ENCODE measurements at places on chromosomes 2 and 18. TPM values are rescaled to one million over a fixed set of nuclear protein-coding genes. Genes with fewer than 3 reads are reported as not detected.

DNA sequence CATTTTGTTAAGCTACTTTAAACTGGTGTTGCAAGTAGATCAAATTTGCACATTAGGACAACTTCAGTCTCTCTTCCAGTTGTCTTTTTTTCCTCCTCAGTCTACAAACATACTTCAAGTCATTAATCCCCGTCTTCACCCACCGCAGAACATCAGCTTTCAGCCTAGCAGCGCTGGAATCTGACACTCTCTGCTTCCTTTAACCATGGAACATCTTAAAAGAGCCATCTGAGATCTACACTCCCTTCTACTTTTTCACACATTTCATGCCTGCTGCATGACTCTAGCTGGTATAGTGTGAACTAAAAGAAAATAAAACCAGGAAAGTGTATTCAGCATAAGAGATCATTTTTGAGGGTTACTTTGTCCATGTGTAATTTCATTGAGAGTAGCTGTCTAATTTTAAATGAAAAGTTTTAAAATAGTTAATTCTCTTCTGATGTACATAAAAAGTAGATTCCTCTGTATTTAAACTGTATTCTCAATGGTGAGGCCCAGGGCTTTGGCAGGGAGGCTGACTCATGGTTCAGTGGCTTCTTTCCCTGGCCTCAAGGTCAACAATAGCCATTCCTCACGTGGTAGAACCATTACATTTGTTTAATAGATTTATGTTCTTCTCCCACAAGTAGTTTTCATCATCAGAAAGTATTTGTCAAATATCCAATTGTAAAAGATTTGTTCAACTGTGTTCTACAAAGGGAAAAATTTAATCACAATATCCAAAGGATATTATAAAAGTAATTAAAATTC lies 16.5 kb downstream of the SGPP2 start:
- no peak for DNase-seq

Gene KCNJ13
- total RNA-seq: 0.35 TPM

DNA sequence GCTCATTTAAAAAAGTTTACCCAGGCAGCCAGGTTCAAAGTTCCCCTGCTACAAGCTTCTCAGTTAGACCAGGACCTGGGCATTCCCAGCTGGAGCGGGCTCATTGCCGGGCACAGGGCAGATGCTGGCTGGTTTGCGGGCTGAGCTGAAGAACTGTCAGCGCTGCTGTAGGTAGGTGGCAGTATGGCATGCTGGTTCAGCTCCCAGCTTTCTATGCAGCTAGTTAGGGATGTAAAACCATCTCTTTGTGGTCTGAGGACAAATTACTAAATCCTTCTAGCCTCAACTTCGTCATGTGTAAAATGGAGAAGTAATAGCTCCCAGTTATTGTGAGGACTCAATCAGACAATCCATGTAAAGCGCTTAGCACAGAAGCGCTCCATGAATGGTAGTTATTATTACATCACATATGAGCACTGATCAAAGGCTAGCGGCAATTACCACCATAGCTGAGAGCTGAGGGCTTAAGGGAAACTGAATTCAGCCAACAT lies 2.4 kb upstream of the LDLRAD4 start:
- peak; percentile 50 for DNase-seq

Gene SCYGR1
- not detected for total RNA-seq

Gene TLX2
- 0.18 TPM for total RNA-seq

DNA sequence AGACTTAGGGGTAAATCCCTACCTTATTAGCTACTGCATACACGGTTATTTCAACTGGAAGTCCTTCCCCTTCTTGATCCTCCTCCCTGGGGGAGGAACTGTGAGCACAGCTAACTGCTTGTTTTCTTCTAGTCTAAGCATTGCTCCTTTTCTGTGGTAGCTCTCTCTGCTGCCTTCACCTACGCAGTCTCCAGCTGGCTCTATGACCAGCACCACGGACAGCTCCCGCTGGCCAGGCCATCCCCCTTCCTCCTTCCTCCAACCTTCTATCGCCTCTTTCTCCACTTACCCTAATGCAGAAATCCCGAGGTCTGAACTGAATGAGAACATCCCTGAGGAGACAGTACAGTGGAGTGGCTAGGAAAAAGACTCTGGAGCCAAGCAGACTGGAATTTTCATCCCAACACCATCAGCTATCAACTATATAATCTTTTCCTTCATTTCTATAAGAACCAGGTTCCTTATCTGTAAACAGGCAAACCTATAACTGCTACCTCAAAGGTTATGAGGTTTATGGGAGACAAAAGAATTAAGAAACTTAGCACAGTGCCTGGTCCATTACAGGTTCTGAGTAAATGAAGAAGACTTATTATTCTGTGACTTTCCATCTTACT lies 4.7 kb upstream of the CFAP65 start:
- DNase-seq: peak; percentile 83

- DNase-seq: no peak
Observed at GRCh38 chr2:39008665-39009064, 112.2 kb downstream of the SOS1 start.

- peak; percentile 25 for DNase-seq
Observed at GRCh38 chr2:239192456-239192855, 208.4 kb downstream of the HDAC4 start.

Gene USP37
- total RNA-seq: 19.4 TPM

DNA sequence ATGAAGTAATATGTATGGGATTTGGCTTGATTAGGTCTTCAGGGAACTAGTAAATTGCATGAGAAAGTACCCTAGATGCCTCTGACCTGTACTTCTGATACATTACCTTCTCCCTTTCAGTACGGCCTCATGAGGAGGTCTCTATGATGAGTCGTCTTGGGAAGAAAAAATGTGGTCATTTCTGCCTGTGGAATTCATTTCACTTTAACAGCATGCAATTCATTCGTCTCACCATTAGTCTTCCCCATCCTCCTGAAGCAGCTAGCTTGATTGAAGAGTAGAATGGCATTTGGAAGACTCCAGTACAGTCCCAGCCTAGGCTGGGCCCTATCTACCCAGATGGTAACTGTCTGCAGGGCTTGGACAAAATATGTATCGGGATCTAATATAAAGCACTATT lies 52.2 kb downstream of the TMX3 start:
- no peak for DNase-seq

Gene CXCR4
- total RNA-seq: 1.5 TPM

Gene HOXD12
- 0.27 TPM for total RNA-seq

DNA sequence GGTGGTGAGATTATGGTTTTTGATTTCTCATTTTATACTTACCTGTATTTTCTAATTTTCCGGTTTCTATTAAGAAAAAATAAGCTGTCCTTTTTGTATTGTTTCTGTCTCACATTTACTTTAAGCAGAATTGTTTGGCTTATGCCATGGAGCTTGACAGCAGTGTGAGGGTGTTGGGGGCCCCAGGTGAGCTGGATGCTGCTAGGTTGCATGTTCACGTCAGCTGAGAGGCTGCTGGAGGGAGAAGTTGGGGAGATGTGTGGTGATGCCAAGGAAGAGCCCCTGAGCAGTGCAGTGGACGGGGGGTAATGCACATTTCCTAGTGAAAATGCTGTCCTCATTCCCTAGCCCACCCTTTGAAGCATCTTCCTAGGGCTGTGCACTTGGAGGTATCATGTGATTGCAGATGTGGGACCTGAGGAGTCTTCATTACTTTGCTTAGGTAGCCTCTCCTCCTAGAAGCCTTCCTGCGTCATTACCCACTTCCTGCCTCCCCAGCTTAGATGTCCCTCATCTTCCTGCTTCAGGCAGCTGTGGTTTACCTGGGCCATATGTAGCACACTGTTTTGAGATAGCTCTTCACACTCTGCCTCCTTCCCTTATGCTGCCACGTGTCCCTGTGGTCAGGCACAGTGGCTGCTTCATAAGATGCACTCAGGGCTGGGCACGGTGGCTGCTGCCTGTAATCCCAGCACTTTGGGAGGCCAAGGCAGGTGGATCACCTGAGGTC lies 16.2 kb downstream of the ATG16L1 start:
- no peak for DNase-seq

GRCh38 chr2:109407276-109408042 lies 206.3 kb downstream of the SEPTIN10 start:
- no peak for DNase-seq

Gene ST8SIA5
- 0.75 TPM for total RNA-seq

Gene SPDYA
- 1.7 TPM for total RNA-seq

DNA sequence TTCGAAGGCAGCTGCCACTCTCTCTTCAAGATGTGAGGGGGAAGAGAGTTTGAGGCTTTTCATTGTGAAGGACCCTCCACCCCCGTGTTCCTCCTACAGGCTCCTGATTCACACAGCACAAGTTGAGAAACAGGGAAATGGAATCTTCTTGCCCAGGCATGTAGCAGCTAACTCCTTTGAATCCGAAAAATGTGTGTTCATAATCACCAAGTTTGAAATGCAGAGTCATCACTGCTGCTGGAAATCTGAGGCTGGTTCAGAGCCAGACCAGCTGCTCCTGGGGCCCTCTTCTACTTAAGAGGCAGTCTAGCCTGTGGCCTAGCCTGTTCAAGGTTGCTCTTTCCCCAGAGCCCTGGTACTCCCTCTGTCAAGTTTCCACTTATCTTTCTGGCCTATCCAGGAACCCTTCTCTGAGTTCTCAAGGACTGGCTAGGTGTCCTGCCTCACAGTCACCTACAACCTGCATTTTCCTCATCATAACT lies 166.4 kb downstream of the TMEM247 start:
- no peak for DNase-seq

DNA sequence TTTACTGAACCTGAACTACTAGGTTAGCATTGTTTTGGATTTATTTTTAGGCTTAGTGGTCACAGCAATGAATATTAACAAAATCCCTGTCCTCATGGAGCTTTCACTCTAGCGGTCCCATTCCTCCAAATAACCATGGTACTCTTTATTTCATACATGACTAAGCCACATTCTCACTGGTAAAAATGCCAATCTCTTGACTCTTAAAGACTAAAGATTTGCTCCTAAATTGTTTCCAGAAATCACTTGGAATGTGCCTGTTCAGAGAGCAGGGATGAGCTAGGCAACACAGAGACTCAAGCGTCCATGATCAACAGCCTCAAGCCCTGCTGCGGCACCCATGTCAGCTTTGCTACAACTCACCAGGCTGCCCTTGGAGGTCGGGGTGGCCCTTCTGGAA lies 13.5 kb downstream of the LMAN1 start:
- no peak for DNase-seq

- no peak for DNase-seq
Observed at GRCh38 chr2:231882646-231883045, 43.5 kb downstream of the NPPC start.

Gene SFXN5
- 18.8 TPM for total RNA-seq

DNA sequence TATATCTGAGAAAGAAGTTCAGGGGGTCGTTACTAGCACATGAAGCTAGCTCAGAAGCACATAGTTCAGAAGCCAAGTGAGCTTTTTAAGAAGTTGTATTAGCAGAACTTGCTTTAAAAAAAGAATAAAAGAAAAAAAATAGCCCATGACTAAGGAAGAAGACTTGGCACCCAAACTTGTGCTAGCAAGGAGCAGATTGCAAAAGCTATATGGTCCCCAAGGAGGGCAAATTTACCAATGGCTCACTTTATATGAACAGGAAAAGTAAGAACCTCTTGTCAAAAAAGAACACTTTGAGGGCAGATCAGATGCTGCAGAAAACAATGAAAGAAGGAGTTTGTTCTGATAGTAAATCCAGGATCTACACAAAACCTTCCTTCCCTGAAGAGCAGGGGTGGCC lies 486.5 kb upstream of the ACVR2A start:
- DNase-seq: no peak

Gene ARHGAP15
- 0.38 TPM for total RNA-seq
